ENCODE measurements at places on chromosomes 2 and 18. TPM values are rescaled to one million over a fixed set of nuclear protein-coding genes. Genes with fewer than 3 reads are reported as not detected.

Gene RNF125
- 6.1 TPM for total RNA-seq

Gene VPS54
- total RNA-seq: 24.1 TPM

Gene ZNF407
- total RNA-seq: 11.7 TPM

Gene PKDCC
- 63.1 TPM for total RNA-seq

Gene ABCG5
- not detected for total RNA-seq

Gene CXCR4
- 21.3 TPM for total RNA-seq

Gene HOXD10
- total RNA-seq: 0.31 TPM

Gene TRABD2A
- total RNA-seq: 6.3 TPM

Gene AP1S3
- 23.4 TPM for total RNA-seq

Gene MAP2
- total RNA-seq: 67.1 TPM

Gene NDC80
- total RNA-seq: 7.3 TPM

Gene C2orf15
- total RNA-seq: 4.0 TPM

Gene DNAH7
- total RNA-seq: 4.9 TPM

Gene RGPD4
- 0.29 TPM for total RNA-seq

GRCh38 chr2:223721746-223722145, 115.6 kb downstream of the AP1S3 start:
- no peak for DNase-seq

DNA sequence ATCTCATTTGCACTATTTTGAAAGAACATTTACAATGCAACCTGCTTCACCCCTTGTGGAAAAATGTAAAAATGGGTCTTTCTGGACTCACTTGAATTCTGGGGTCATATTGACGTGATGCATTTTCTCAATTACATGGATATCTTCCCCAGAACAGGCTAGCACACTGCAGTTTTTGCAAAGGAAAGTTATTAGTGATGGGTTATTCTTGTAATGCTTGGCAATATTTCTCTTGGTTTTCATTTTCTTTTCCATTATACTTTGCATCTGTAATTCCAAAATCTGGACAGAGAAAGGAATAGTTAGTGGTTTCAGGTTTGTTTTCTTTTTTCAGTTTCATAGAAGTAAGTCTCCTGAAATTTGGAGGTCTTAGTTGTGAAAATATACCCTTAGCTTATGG, 24.8 kb upstream of the FAP start:
- no peak for DNase-seq

GRCh38 chr2:23449413-23449812, 64.4 kb downstream of the KLHL29 start:
- DNase-seq: no peak

GRCh38 chr2:209876211-209876610, 104.6 kb downstream of the UNC80 start:
- peak; percentile 2 for DNase-seq

DNA sequence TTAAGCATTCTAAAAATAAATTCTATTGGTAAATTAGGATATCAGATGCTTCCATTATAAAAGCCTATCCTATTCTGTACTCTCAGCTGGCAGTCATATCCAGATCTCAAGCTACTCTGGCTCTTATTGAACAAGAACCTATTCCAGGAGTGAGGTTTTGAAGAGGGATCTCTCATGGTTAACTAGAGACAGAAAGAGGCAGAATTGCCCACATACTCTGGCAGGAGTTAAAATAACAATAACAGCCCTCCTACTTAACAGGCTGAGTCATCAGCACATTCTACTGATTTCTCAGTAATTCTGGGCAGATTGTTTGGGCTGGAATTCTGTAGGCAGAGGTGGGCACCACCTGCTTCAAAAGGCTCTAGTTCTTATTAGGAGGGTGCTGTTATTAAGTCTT, 142.0 kb upstream of the UNC80 start:
- no peak for DNase-seq

DNA sequence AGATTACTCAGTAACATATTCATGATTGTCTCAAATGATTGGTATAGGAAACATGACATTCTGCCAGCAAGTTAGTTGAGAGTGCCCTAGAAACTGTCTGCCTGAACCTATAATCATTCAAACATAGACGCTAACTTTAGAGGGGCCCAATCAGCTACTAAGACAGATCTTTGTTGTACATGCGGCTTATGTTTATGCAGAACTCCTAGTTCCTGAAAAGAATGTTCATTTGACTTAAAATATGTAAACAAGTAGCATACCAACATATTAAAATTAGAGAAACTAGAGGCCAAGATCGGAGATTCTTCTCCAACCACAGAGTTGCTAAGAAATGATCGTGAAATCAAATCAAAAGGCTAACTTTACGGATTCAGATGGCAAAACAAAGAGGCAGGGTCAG, 4.2 kb upstream of the METAP1D start:
- no peak for DNase-seq

DNA sequence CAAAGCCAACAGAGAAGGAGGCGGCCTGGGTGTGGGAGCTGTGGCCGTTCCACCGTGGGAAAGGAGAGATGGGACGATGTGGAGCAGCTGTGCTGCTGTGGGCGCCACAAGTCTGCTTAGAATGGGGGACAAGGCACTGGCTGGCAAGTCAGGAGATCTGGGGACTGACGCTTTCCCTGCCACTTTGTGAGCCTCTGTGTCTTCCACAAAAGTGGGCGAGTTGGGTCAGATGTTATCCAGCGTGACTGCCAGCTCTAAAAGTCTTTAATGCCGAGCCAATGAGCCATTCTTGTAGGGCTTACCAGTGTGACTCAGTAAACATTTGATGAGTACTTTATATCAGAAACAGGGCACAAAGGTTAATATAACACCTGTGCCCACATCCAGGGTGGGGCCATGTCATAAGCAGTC, 113.6 kb upstream of the MGAT5 start:
- no peak for DNase-seq

GRCh38 chr2:23468474-23469141, 83.6 kb downstream of the KLHL29 start:
- no peak for DNase-seq

DNA sequence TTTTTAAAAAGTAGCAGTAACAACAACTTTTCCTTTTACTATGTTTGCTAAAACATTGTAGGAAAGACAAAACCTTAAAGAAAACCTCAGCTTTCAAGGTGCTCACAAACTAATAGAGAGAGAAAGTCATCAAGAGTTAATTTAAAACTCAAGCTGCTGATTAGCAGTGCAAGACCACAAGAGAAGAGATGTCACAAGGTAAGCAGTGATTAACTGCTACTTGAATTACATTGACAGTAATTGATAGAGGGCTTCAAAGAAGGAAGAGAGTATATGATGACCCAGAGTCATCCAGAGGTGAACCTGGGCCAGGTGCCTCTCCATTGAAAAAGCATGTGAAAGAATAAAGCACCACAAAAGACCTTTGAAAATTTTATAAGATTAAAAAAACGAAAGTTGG, 939.6 kb upstream of the CNTNAP5 start:
- DNase-seq: no peak

DNA sequence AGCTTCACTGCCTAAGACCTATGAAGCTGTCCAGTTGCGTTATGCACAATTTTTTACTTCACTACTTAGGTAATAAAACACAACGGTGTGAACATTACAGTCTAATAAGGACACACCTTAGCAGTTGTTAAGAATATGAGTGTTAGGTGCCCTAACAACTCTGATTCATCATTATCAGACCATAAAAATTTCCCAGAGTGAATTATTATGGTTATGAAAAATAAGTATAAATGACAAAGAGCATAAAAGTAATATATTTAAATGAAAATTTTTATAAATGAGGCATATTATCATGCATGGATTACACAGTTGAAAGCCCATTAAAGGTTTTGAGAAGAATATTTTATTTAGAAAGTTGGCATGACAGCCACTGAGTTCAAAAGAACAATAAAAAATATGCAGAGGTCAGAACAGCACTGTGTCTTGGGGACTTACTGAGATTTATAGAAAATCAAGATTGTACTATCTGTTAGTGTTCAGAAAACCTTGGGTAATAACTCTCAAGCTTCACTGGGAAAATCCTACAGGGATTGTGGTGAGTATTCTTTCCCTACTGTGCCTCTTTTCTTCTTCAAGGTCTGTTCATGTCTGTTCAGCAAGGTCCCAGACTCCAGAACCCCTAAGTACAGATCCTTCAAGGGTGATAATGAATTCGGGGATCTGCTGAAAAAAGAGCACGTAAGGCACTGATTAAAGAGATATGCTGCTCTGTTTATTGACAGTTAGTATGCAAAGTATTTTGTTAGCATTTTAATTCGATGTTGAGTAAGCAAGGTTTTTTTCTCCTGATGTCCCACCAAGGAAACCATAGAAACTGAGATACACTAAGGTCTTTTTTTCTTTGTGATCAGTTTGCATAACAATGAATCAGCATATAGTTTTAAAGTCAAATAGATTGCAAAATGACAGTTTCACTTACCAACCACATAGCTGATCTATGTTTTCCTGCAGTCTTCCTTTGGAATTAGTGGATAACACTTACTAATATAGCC, 250.0 kb downstream of the DSEL start:
- no peak for DNase-seq

- DNase-seq: peak; percentile 16
Measured at GRCh38 chr2:205405752-205406151, 276.5 kb upstream of the NRP2 start.

DNA sequence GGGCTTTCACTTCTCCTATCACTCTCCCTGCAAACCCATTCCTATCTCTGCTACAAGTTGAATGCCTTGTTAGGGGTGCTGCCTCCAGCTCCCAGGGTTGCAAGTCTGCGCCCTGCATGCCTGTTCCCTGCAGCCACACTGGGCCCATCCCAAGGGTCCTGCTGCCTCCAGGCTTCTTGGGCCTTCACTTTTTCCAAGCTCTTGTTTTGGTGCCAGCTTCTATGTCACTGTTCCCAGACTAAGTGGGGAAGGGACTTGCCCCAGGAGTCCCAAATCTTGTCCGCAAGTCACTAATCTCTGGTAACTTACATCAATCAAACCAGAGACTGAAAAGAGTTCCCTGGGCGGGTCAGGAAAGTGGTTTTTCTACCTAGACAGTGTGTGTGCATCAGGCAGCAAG, 65.4 kb downstream of the ZCCHC2 start:
- no peak for DNase-seq

- DNase-seq: no peak
Measured at GRCh38 chr2:63189026-63189425, 138.4 kb downstream of the OTX1 start.

DNA sequence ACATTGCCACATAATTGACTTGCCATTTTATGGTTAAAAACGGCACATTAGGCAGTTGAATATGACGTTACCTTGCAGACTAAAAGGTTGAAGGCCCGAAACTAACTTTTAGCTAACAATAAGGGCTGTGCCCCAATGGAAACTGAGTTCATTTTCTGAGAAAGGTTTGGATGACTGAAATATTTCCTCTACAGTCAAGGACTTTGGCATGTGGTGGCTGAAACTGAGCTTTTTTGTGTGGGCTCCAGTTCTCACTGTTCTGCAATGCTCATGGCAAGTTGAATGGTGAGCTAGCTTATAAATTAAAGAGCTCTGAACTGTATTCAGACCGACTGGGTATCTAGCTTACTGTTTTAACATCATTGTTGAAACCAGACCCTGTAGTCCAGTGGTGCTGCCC, 23.8 kb upstream of the TXNDC2 start:
- DNase-seq: no peak

DNA sequence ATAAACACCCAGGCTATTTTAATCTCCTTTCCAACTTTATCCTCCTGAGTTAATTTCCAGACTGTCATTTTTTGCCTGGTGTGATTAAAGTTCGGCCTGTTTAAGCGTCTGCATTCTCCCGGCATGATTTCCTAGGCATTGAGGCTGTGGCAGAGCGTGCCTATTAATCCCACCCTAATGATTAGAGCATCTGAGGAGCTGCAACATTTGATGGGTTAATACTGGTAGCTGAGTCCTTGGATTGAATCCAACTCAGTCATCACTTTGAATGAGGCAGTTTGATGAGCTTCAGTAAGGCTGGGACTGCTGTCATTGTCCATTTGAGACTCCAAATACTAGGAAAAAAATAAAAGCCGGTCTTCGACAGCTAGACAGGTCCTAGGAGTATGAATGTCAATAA, 882.5 kb downstream of the SLC4A3 start:
- no peak for DNase-seq

DNA sequence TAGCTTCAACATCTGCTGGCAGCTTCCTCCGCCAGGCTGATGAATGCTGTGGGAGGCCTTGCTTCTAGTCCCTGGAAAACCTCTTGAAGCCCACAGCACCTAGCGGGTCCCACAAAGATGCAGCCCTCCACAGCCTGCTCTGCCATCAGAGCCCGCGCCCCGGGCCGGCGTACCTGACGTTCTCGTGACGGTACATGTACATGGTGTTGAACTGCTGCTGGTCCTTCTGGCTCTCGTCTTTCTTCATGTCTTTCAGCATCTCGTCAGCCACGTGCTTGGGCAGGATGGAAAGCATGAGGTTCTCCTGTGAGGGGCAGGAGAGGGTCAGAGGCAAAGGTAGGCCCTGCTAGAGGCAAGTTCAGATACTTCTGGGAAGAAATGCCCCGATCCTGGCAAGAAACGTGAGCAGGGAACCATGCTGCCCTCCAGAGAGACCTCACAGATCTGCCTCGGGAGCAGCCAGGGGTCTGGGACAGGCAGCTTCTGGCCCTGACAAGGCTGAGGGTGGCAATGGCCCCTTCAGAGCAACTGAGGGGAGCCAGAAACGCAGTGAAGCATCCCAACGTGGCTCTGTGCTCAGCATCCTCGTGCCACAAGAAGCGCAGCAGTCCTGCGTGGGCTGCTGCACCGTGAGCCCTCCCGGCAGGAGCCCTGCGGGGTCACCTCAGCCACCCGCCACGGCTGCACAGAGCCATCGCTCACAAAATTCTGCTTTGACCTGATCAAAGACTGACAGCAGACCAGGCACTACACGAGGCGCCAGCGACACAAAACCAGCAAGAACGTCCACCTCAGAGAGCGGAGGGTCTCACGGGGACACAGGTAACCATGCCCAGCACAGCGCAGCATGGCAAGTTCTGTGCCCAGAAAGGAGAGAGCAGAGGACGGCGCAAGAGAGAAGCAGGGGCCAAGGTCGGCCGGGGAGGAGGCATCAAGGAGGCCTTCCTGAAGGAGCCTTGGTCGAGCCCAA, 49.1 kb downstream of the CENPO start:
- DNase-seq: no peak

- DNase-seq: peak; percentile 34
Measured at GRCh38 chr2:178629463-178629862, 149.2 kb downstream of the PLEKHA3 start.

DNA sequence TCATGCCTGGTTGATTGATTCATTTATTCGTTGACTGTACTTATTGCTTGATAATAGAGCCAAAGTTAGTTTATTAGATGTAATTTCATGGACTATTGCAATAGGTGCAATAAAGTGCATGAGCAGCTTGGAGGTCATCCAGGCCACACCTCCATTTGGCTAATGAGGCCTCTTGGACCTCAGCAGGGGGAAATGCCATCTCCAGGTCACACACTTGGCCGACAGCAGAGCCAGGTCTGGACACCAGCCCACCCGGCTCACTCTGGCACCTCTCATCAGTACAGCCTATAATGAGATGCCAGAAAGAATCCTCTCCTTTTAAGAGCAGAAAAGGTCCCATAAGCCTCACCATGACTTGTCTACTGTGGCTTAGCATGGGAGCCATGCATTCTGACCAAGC, 71.2 kb upstream of the AFF3 start:
- no peak for DNase-seq

GRCh38 chr2:32976409-32977063, 29.8 kb downstream of the LTBP1 start:
- no peak for DNase-seq

Data from left lung (tissue), 14 donors.